DMS53 (cell line): ENCODE measurements at places on chromosomes 16 and 17.

GRCh38 chr17:8226536-8227237, 16.3 kb upstream of the AURKB start:
- peak; percentile 43 for DNase-seq

- DNase-seq = peak; percentile 18
Measured at GRCh38 chr17:77287432-77288068, 146.8 kb downstream of the SEC14L1 start.

DNA sequence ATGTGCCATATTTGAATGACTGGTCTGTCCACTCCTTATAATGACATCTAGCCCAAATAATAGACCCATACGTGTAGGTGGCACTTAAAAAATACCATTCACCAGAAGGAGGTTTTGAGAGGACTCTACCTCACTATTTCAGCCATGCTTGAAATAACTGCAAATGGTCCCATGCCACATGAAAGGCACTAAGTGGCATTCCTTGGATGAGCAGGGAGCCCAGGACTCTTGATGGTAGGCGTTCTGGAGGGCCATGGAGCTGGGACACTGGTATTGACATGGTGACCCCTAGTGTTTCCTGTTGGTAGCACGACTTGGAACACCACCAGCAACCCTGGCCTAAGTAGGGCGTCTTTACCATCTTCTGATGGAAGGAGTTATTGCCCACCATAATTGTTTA, 148.7 kb upstream of the ZFHX3 start:
- peak; percentile 84 for DNase-seq

- DNase-seq = no peak
Measured at GRCh38 chr16:9787717-9788116, 394.5 kb downstream of the GRIN2A start.

- no peak for DNase-seq
Measured at GRCh38 chr16:4747906-4748681, 13.8 kb downstream of the DNAAF8 start.

- no peak for DNase-seq
Measured at GRCh38 chr16:49661465-49662187, 194.3 kb downstream of the ZNF423 start.

GRCh38 chr16:83901101-83901500, 2.2 kb downstream of the MLYCD start:
- no peak for DNase-seq

DNA sequence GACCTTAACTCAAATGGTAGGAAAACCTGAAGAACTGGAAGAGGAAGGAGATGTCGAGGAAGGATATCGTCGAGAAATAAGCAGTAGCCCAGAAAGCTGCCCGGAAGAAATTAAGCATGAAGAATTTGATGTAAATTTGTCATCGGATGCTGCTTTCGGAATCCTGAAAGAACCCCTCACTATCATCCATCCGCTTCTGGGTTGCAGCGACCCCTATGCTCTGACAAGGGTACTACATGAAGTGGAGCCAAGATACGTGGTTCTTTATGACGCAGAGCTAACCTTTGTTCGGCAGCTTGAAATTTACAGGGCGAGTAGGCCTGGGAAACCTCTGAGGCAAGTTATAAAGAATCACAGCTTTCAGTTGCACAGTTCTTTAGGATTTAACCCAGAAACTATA, 15.5 kb downstream of the ERCC4 start:
- DNase-seq = peak; percentile 3

GRCh38 chr16:19678804-19679203, 39.2 kb downstream of the KNOP1 start:
- no peak for DNase-seq

DNA sequence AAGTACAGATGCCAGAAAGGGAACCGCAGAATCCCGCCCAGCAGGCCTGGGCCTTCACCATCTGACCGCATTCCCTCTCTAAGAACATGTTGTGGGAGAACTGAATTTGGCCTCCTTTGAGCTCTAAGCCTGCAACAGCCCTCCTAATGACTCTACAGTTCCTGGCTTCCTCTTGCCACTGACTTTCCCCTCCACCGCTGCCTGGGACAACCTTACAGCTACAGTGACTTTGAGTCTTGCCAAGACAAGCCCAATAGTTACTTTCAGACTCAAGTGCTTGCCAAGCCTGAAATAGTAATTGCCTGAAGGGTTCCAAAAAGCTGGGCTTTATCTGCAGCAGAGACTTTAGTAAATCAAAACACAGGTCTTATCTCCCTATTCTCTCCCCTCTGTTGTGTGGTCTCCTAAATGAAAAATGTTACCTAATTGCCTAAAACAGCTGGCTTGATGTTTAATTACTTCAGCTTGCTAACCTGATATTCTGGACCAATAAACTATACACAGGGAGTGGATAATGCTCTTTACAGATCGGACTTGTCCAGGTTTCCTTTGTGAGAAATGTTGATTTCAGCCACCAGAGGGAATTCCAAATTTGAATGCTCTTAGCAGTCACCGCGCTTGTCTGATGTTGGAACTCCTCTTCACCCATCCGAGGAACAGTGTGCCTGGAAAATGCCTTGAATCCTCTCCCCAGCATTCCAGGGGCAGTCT, 85.1 kb upstream of the TBX2 start:
- DNase-seq = no peak

- peak; percentile 69 for DNase-seq
Measured at GRCh38 chr16:11297492-11298142, 16.5 kb upstream of the PRM1 start.

DNA sequence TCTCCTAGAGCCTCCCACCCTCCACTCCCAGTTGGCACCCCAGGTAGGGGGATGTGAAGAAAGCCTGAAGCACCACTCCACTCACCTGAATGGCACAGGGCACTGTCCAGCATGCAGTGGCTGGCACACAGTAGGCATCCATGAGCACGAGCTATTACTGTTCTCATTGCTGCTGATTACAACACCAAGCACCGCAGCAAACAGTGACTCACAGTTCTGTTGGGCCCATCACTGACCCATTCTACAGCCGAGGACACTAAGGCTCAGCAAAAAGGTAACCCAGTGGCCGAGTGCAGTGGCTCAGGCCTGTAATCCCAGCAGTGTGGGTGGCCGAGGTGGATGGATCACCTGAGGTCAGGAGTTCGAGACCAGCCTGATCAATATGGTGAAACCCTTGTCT, 2.7 kb downstream of the ZSCAN10 start:
- no peak for DNase-seq

DNA sequence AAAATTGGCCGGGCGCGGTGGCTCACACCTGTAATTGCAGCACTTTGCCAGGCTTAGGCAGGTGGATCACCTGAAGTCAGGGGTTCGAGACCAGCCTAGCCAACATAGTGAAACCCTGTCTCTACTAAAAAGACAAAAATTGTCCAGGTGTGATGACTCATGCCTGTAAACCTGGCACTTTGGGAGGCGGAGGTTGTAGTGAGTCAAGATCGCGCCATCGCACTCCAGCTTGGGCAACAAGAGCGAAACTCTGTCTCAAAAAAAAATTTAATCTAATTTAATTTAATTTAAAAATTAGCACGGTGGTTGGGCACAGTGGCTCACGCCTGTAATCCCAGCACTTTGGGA, 1.6 kb upstream of the HBQ1 start:
- DNase-seq = no peak

GRCh38 chr16:71734511-71734910, 10.0 kb upstream of the PHLPP2 start:
- no peak for DNase-seq

GRCh38 chr17:20105539-20106280, 96.6 kb downstream of the SPECC1 start:
- DNase-seq = no peak

GRCh38 chr16:65938083-65938482, 428.4 kb upstream of the CDH5 start:
- no peak for DNase-seq

DNA sequence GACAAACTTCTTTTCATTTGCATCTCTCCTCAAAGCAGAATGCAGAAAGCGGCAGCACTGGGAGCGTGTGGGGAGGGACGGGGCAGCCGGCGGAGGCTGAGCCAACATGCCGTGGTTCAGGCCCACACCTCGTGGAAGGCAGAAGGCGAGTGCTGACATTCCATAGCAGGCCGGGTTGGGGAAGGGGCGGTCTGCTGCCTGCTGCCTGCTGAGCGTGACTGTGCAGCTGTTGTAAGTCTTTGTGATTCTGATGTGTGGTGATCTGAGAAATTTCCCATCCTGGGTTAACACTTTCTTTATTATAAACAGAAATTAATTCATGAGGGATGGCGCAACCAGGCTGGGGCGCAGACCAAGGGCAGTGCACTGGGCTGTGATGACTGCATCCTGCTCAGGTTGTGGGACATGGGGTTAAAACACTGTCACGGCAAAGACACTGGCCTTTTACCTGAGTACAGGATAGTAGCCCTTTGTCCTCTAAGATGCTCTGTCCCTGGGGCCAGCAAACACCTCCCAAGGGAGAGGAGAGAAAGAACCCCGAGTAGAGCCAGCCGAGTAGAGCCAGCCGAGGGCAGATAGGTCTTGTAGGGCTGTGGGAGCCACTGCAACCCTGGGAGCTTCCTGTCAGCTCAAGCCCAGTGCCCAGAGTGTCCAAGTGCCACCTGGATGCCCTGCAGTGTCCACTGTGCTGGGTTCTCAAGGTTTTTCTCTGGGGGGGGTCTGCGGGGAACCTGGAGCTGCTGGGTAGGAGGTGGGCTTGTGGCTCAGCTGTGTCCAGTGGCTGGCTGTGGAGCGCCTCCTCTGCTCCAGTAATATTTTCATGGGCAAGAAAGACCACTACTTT, 8.8 kb upstream of the DNASE1 start:
- peak; percentile 87 for DNase-seq

DNA sequence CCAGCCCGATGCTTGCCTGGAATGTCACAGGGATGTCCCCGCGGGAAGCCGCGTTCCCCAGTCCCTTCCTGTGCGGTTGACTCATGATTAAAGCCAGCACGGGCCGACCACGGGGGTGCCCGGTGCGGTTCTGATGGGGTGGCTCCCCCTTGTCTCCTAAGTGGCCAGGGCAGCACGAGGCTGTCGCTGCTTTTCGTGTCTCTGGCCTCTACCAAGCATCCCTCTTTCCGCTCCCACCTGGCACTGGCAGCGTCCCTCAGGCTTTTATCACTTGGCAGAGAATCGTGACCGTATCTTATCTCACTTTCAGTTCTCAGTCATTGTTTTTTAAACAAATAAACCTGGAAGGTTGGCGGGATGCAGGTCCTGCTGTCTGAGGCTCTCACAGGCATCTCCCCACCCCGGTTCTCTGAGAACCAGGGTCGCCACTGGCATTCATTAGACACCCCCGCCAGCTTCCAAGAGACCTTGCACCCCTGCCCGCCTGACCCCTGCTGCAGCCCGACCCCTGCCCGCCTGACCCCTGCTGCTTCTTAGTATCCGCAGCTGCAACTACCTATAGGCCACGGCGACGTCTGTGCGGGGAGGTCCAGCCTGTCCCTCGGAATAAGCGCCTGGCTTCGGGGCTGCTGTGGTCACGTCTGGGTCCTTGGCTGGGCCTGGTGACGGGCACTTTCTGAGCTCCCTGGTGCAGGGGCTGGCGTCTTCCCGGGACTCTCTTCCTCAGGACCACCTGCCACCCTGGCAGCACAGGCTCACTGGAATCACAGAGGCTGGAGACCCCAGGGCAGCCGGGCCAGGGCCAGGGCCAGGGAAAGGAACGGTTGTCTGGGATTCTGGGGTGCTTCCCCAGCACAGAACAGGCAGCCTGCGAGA, 7.5 kb downstream of the C1QTNF8 start:
- no peak for DNase-seq

GRCh38 chr16:77157346-77158058, 33.5 kb upstream of the MON1B start:
- no peak for DNase-seq

GRCh38 chr17:39212841-39213480, 12.8 kb downstream of the STAC2 start:
- DNase-seq = no peak

GRCh38 chr16:75111514-75111940, 5.1 kb downstream of the LDHD start:
- DNase-seq = no peak

DNA sequence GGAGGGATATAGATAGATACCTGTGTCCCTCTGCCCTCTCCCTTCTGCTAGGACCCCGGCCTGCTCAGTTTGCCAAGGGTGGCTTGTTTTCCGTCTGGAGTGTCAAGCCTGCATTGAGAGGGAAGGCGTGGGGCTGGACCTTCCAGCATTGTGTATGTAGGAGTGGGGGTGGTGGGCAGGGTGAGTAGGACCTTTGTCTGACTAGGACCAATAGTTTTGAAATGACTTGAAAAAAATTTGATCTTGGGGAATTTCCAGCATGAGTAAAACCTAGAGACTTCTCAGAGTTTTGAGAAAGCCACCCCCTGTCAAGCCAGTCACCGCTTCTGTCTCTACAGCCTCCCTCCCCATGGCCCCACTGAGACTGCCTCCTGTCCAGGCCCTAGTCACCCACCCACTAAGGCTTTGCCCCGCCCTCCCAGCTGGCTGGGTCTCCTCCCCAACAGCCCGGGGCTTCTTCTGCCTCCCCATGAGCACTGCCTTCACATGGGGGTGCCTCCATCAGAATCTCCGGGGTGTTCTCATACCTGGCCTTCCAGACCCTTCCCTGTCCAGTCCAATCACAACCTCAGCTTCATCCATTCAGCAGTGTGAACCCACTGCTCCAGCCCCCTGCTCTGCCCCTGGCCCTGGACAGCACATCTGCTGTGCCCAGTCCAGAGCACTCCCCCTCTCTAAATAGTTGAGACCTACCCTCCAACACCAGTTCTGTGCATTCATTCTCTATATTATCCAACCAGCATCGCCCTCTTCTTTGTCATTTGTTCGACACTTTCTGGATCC, 207.0 kb downstream of the MSI2 start:
- DNase-seq = no peak

DNA sequence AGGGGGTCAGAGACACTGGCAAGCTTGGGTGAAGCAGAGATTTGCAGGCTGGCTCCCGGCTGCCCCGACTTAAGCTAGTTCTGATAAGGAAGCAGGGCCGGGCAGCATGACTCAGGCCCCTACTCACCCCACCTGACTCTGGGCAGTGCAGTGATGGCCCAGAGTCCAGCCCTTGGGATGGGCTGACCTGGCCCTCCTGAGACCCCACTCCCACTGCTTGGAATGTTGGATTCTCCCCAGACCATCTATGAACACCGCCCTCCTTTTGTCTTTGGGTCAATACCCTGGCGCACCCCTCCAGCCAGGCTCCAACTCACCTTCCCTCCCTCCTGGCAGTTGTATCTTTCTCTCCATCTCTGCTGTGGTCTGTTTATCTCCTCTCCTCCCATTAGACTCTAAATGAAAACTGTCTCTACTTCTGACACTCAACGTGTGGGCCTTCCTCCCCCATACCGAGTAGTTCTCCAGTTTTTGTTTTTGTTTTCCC, 21.0 kb downstream of the LGALS3BP start:
- no peak for DNase-seq

GRCh38 chr16:53529513-53529912, 26.5 kb upstream of the AKTIP start:
- peak; percentile 77 for DNase-seq

GRCh38 chr17:81980707-81981343, 3.4 kb downstream of the ASPSCR1 start:
- no peak for DNase-seq
